ENCODE measurements at places on chromosomes 1 and 21. TPM values are rescaled to one million over a fixed set of nuclear protein-coding genes. Genes with fewer than 3 reads are reported as not detected.

RGS13 gene
- polyA plus RNA-seq: 0.72 TPM

CD1E gene
- polyA plus RNA-seq: 1.0 TPM

TSPAN1 gene
- polyA plus RNA-seq: 56.5 TPM

HP1BP3 gene
- 186 TPM for polyA plus RNA-seq

KRTAP21-2 gene
- polyA plus RNA-seq: not detected

VANGL1 gene
- polyA plus RNA-seq: 8.4 TPM

CTSS gene
- 58.2 TPM for polyA plus RNA-seq

ARTN gene
- polyA plus RNA-seq: 2.4 TPM

IL24 gene
- polyA plus RNA-seq: 0.06 TPM

LYPLA2 gene
- polyA plus RNA-seq: 40.6 TPM

FNDC5 gene
- polyA plus RNA-seq: 1.5 TPM

TSACC gene
- 0.28 TPM for polyA plus RNA-seq

DYNLT5 gene
- 1.3 TPM for polyA plus RNA-seq

EXO1 gene
- polyA plus RNA-seq: 0.13 TPM

UTP11 gene
- 43.5 TPM for polyA plus RNA-seq

HSD3B1 gene
- not detected for polyA plus RNA-seq

S100A14 gene
- polyA plus RNA-seq: 7.1 TPM

AMY1C gene
- not detected for polyA plus RNA-seq

ANKRD34A gene
- polyA plus RNA-seq: 1.4 TPM

PPM1J gene
- polyA plus RNA-seq: 1.5 TPM

HPCAL4 gene
- 0.23 TPM for polyA plus RNA-seq

LRRC39 gene
- polyA plus RNA-seq: 0.51 TPM

NADK gene
- 57.9 TPM for polyA plus RNA-seq

DUSP10 gene
- 5.5 TPM for polyA plus RNA-seq

KLF17 gene
- polyA plus RNA-seq: 1.3 TPM

MTFR1L gene
- 95.3 TPM for polyA plus RNA-seq
